ENCODE measurements at places on chromosomes 7 and 10.

GRCh38 chr7:80357530-80357929 is 154.3 kb downstream of the GNAT3 start:
- peak; percentile 37 for DNase-seq

DNA sequence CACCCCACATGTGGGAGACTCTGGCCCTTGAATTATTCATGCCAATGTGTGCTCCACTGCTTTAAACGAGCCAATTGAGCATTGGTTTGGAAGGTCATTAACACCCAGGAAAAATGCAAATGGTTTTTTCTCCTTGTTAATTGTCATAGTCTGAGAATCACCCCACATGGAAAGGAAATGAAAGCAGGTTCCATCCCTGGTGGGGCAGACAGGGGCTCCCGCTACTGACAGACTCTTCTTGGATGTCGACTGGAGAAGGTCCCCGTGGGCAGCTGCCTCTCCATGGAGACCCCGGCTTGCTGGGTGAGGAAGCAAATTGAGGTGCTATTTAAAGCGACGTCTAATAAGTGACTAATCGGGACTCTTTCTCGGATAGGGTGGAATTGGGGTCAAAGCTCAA is 32.0 kb upstream of the EN2 start:
- no peak for DNase-seq

DNA sequence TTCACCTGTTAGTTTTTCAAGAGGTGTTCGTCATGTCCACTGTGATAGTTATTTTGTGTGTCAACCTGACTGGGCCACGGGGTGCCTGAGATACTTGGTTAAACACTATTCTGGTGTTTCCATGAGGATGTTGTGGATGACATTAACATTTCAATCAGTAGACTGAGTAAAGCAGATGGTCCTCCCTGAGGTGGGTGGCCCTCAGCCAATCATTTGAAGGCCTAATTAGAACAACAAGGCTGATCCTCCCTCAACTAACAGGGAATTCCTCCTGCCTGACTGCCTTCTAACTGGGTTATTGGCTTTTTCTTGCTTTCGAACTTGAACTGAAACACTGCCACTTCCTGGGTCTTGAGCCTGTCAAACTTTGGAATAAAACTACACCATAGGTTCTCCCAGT is 75.8 kb downstream of the ENO4 start:
- no peak for DNase-seq

DNA sequence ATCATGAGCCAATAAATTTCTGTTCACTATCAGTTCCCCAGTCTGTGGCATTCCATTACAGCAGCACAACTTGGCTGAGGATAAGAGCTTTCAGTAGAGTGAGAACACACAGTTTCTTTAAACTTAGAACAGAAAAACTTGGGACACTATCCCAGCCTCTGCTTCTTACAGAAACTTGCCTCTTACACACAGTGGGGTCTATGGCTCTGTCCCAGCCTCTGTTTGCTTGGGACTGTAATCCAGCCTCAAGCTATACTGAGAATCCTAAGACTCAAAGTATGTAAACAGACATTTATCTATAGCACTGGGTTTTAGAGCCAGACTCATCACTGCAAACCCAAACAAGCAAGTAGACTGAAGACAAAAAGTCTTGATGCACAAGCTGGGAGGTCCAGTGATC is 355.8 kb upstream of the VSTM2A start:
- no peak for DNase-seq

- peak; percentile 48 for DNase-seq
Observed at GRCh38 chr10:13865758-13866491, 279.2 kb downstream of the PRPF18 start.

- DNase-seq = no peak
Observed at GRCh38 chr7:34756691-34757090, 98.7 kb downstream of the NPSR1 start.

- DNase-seq = no peak
Observed at GRCh38 chr10:8058274-8059111, 4.0 kb downstream of the GATA3 start.

GRCh38 chr10:49081547-49082275 is 33.6 kb downstream of the VSTM4 start:
- peak; percentile 20 for DNase-seq

DNA sequence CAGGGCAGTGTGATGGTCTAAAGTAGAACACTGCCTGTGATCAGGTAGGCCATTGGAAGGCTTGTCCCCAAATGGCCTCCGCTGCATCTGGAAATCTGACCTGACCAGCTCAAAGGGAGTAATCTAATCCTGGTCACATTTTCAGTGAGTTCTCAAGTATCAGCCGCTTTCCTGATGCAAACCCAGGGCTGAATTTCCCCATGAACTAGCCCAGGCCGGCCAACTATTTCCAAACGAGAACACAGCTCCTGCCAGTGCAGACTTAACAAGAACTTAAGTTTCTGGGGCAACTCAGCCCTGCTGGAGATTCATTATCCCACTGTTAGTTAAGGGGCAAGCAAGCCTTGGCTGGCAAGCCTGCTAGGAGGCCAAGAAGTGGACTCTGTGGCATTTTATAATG is 59.6 kb upstream of the FAM180A start:
- DNase-seq = no peak

GRCh38 chr7:87218796-87219544 is 562 bp downstream of the TMEM243 start:
- peak; percentile 79 for DNase-seq

DNA sequence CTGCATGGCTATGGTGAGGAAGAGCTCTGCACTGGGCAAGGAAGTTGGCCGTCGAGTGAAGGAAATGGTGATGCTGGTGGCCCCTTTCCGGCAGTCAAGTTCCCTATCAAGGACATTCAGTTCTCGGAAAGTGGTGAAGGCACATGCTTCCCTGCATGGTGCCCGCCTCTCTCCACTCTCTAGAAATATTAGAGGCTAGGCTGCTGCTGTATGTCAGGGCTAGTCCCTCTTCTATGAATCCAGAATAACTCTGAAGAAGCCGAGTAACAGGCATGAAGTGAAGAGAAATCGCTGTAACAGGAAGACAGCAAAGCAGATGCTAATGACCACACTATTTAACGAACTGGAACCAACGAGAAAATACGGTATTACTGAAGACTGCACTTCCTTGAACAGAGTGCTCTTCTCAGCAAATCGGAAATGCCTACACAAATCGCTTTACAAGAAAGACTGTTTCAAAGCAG is 5.4 kb downstream of the IDI1 start:
- no peak for DNase-seq

- no peak for DNase-seq
Observed at GRCh38 chr10:43674553-43675210, 26.0 kb upstream of the ZNF32 start.

GRCh38 chr10:4527281-4527970 is 298.6 kb upstream of the AKR1E2 start:
- peak; percentile 55 for DNase-seq

GRCh38 chr7:158237672-158238335 is 349.8 kb downstream of the PTPRN2 start:
- DNase-seq = no peak

DNA sequence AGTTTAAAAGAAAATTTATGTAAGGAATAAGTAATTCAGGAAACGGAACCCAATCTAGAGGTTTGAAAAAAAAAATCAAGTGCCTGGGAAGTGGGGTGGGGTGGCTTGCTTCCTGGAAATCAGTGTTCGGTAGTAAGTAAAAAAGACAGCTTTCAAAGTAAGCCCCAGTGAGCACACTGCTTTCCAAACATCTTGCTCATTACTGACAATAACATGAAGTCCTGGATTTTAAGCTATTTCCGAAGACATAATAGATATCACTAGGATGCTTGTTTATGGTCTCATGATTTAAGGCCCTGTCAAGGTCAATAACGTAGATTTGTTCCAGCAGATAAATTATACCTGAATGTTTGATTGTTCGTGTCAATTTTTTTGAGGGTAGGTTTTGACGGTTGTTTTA is 1.3 kb downstream of the STAMBPL1 start:
- no peak for DNase-seq

- no peak for DNase-seq
Observed at GRCh38 chr10:129114588-129114987, 352.5 kb upstream of the MGMT start.

DNA sequence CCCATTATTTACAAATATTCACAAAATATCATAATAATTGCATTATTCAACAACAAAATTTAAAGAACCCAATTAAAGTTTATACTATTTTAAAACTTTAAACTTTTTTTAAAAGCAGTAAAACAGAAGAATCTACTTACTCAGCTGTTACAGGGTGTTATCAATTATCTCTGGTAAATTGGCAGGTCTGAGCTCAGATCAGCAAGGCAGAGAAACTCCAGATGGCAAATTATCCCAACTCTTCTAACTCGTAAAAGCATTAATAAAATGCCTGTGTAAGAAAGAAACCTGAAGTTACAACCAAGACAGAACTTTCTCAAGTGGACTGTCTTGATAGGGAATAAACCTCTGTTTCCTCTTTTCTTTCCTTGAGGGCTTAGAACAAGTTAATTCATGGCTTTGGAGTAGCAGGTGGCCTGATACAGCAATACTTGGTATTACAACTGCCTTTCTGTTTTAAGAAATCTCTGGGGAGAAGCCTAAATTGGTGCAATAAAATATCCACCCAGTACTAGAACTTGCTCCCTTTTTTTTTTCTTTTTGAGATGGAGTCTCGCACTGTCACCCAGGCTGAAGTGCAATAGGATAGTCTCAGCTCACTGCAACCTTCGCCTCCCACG is 275.3 kb upstream of the MKLN1 start:
- DNase-seq = no peak

DNA sequence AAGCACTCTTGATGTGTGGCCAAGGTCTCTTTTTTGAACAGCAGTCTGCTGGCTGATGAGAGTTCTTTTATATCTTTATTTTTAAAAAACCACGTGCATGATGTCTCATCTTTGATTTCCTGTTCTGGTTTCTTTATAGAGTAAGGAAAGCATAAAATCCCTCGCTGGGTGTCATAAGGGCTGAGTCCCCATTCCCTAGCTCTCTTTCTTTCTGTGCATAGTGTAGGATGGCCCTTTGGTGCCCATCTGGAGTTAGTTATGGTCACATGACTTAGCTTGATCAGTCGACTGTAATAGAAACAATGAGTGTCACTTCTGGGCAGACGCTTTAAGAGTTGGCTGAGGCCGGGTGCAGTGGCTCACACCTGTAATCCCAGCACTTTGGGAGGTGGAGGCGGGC is 38.5 kb downstream of the GHRHR start:
- no peak for DNase-seq

DNA sequence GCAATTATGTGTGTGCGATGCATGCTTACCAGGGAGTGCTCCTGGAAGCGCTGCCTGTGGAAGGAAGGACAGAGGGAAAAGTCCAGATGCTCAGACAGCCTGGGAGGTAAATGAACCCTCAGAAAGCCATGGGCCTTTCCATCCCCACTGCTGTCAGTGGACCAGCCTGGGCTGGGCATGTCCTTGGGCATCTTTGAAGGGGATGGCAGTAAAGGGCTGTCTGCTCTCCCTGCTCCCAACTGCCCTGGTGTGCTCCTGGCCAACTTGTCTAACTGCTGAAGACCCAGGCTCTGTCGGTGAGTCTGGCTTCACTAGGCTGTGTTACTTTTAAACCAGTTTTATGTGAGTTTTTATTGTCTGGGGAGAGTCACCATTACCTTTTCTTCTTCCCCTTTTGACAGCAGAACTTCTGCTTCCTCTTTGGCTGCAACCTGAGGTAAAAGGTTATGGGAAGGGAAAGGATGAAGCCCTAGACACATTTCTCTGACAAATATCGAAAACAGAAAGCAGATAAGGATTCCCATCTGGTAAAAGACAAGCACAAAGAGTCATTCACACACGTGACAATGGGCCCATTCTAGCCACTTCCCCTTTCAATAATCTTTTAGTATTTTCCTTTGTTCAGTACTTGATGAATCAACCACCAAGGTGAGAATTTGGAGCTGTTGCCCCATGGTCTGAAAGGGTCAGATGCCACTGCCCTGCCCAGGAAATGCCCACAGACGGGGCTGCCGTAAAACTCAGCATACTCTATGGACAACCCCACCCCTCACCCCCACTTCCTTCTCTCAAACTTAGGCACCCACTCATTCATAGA is 27.6 kb upstream of the PIK3AP1 start:
- DNase-seq = no peak

Measured in GM03348 (cell line).